DND-41 (cell line): ENCODE measurements at places on chromosomes 11 and 22.

GRCh38 chr22:46280063-46280817 is 12.4 kb downstream of the TTC38 start:
- no peak for DNase-seq
- peaks cover 82% of the 10 kb centered on the region for H3K36me3 ChIP-seq
- H3K4me1 ChIP-seq = no peaks in the 10 kb centered on the region
- no peak overlapping the region for H3K4me3 ChIP-seq
- H3K27ac ChIP-seq = peak overlapping the region; percentile 33; the same call in 1 of the 2 replicates

DNA sequence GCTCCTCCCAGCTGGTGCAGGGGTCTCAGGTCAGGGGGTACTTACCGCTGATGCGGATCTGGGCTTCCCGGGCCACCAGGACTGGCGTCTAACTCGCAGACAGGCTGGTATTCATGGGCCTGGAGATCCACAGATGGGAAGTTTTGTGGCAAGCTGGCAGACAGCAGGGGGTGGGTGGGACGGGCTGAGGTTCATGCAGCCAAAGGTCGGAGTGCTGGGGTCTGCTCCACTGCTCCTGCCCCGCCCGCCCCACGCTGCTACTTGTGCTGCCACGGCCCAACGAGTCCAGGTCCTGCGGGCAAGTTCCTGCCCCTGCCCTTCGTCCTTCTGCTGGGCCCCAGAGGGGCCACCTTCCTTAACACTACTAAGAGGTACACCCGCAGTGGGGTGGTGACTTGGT is 3.1 kb downstream of the ACY3 start:
- H3K36me3 ChIP-seq = no peaks in the 10 kb centered on the region
- no peak overlapping the region for H3K4me3 ChIP-seq
- peaks cover 42% of the 10 kb centered on the region for H3K4me1 ChIP-seq
- no peaks in the 10 kb centered on the region for H3K27me3 ChIP-seq
- no peak for DNase-seq
- H3K27ac ChIP-seq = peak overlapping the region; percentile 84

GRCh38 chr11:96143041-96143521 is 199.9 kb downstream of the MAML2 start:
- no peaks in the 10 kb centered on the region for H3K27me3 ChIP-seq
- no peak overlapping the region for H3K27ac ChIP-seq
- no peak for DNase-seq
- no peaks in the 10 kb centered on the region for H3K4me1 ChIP-seq

DNA sequence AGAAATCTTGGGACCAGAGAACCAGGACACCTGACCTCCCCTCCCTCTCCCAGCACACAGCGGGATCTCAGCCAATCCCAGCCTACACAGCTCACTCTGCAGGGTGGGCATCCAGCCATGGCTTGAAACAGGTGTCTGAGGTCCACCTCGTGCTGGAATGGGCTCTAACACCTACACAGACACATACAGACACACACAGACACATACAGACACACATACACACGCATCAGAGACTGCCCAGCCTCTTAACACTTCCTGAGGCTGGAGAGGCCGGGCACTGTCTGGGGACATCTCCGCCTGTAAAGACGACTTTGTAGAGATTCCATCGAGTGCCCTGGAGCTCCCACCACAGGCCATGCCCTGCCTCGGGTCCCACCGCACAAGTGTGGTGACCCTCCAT is 36.7 kb downstream of the CAPN1 start:
- no peak overlapping the region for H3K27ac ChIP-seq
- H3K4me3 ChIP-seq = no peak overlapping the region
- H3K36me3 ChIP-seq = no peaks in the 10 kb centered on the region
- no peaks in the 10 kb centered on the region for H3K27me3 ChIP-seq
- no peaks in the 10 kb centered on the region for H3K4me1 ChIP-seq
- no peak for DNase-seq

GRCh38 chr11:6413791-6414201 is 5.1 kb downstream of the APBB1 start:
- no peak for DNase-seq
- H3K4me3 ChIP-seq = no peak overlapping the region
- no peaks in the 10 kb centered on the region for H3K4me1 ChIP-seq
- no peak overlapping the region for H3K27ac ChIP-seq
- H3K36me3 ChIP-seq = no peaks in the 10 kb centered on the region

- H3K27ac ChIP-seq = no peak overlapping the region
- no peak for DNase-seq
- H3K4me3 ChIP-seq = no peak overlapping the region
- H3K36me3 ChIP-seq = no peaks in the 10 kb centered on the region
- H3K27me3 ChIP-seq = no peaks in the 10 kb centered on the region
Measured at GRCh38 chr22:46517255-46517761, 20.1 kb downstream of the CELSR1 start.

- no peak for DNase-seq
- H3K4me1 ChIP-seq = peaks cover 6% of the 10 kb centered on the region
- no peaks in the 10 kb centered on the region for H3K27me3 ChIP-seq
Measured at GRCh38 chr22:23207729-23208393, 27.6 kb downstream of the BCR start.

GRCh38 chr11:75513250-75513649 is 12.5 kb downstream of the GDPD5 start:
- H3K27ac ChIP-seq = no peak overlapping the region
- H3K36me3 ChIP-seq = no peaks in the 10 kb centered on the region
- no peaks in the 10 kb centered on the region for H3K4me1 ChIP-seq

DNA sequence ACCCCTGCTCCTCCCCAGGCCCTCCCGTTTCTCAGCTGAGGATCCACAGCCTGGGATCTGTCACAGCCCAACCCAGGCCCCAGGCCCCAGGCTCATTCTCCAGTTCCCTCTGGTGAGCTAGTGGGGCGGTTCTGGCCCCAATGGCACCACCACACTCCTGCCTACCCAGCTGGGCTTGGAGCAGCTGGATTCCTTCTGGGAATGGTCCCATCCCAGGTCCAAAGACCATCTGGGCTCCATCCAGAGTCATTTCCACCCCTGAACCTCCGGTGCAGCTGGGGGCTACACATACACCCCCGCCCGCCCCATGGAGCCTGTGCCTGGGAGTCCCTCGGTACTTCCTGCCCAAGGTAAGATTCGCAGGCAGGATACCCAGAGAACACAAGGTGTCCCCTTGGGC is 35.5 kb upstream of the PDGFB start:
- H3K36me3 ChIP-seq = no peaks in the 10 kb centered on the region
- peaks cover 3% of the 10 kb centered on the region for H3K27me3 ChIP-seq
- no peak overlapping the region for H3K4me3 ChIP-seq
- DNase-seq = no peak
- H3K4me1 ChIP-seq = no peaks in the 10 kb centered on the region
- no peak overlapping the region for H3K27ac ChIP-seq

DNA sequence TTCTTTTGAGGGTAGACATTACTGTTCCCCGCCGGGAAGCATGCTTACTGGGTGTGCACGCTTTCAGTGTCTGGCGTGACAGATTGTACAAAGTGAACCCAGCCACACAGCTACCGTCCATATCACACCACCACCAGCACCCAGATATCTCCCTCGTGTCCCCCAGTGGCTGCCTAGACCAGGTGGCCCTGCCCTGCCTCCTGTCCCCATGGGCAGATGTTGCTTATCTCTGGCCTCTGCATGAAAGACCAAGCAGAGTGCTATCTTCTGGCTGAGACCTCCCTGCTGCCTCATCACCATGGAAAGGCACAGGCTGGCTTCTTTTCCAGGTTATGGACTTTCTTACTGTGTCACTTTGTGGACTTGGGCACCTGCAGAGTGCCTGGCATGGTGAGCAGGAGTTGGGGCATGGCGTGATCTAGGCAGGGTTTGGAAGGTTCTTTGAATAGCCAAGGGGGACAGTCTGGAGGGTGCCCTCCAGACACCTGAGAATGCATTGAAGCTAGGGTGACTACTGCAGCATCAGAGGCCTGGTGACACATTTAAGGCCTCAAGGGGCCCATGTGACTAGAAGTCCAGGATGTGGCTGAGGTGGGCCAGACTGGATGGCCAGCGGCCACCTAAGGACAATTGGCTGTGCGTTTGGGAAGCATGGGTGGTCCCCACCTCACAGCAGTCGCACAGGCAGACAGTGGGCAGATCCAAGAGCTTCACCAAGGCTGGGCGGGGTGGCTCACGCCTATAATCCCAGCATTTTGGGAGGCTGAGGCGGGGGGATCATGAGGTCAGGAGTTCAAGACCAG is 4.7 kb downstream of the TANGO2 start:
- peaks cover 17% of the 10 kb centered on the region for H3K4me1 ChIP-seq
- H3K27ac ChIP-seq = no peak overlapping the region
- DNase-seq = no peak

DNA sequence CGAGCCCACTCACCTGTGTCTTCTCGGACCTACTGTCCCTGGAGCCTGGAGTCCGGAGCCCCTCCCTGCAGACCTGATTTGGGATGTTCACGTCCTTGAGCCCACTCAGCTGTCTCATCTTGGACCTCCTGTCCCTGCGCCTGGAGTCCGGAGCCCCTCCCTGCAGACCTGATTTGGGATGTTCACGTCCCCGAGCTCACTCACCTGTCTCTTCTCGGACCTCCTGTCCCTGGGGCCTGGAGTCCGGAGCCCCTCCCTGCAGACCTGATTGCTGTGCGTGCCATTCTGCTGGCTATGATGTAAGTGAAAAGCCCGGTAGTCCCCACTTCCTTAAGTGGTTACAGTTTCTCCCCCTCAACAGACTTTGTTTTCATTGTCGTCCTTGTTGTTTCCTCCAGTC is 867.1 kb downstream of the BRD1 start:
- no peak overlapping the region for H3K27ac ChIP-seq
- peaks cover 8% of the 10 kb centered on the region for H3K27me3 ChIP-seq
- H3K4me1 ChIP-seq = no peaks in the 10 kb centered on the region
- H3K4me3 ChIP-seq = no peak overlapping the region
- DNase-seq = no peak
- H3K36me3 ChIP-seq = no peaks in the 10 kb centered on the region

GRCh38 chr11:65491163-65491465 is 7.7 kb upstream of the MALAT1 start:
- no peaks in the 10 kb centered on the region for H3K36me3 ChIP-seq
- no peak overlapping the region for H3K4me3 ChIP-seq
- no peak overlapping the region for H3K27ac ChIP-seq
- DNase-seq = no peak

DNA sequence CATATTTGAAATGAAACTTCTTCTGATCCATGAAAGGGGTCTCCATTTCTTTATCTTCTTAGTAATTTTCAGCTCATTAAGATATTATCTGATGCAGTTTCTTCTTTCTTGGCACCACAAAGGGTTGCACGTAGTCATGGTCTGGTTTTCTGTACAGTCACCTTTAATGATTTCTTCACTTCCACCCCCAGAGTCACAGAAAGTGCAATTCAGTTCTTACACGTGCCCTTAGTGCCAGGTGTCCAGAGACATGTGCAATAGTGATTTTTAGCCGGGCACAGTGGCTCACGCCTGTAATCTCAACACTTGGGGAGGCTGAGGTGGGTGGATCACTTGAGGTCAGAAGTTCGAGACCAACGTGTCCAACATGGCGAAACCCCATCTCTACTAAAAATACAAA is 202.8 kb upstream of the MTNR1B start:
- H3K27ac ChIP-seq = peak overlapping the region; percentile 97
- H3K27me3 ChIP-seq = no peaks in the 10 kb centered on the region
- peaks cover 90% of the 10 kb centered on the region for H3K4me1 ChIP-seq
- H3K4me3 ChIP-seq = no peak overlapping the region
- DNase-seq = no peak

- H3K27ac ChIP-seq = no peak overlapping the region
- DNase-seq = no peak
- peaks cover 37% of the 10 kb centered on the region for H3K27me3 ChIP-seq
- H3K4me1 ChIP-seq = no peaks in the 10 kb centered on the region
- H3K36me3 ChIP-seq = no peaks in the 10 kb centered on the region
- H3K4me3 ChIP-seq = no peak overlapping the region
Measured at GRCh38 chr11:133747409-133747808, 97.9 kb downstream of the SPATA19 start.

GRCh38 chr11:93653080-93653479 is 8.4 kb upstream of the CEP295 start:
- no peak overlapping the region for H3K27ac ChIP-seq
- H3K36me3 ChIP-seq = no peaks in the 10 kb centered on the region
- H3K27me3 ChIP-seq = no peaks in the 10 kb centered on the region
- DNase-seq = no peak
- no peak overlapping the region for H3K4me3 ChIP-seq
- peaks cover 29% of the 10 kb centered on the region for H3K4me1 ChIP-seq

- H3K27ac ChIP-seq = no peak overlapping the region
- DNase-seq = no peak
- no peaks in the 10 kb centered on the region for H3K36me3 ChIP-seq
- no peak overlapping the region for H3K4me3 ChIP-seq
Measured at GRCh38 chr11:114664641-114665040, 13.7 kb upstream of the NXPE2 start.

- no peaks in the 10 kb centered on the region for H3K27me3 ChIP-seq
- H3K27ac ChIP-seq = no peak overlapping the region
- H3K36me3 ChIP-seq = no peaks in the 10 kb centered on the region
- H3K4me3 ChIP-seq = no peak overlapping the region
- no peaks in the 10 kb centered on the region for H3K4me1 ChIP-seq
- no peak for DNase-seq
Measured at GRCh38 chr22:32515084-32515483, 40.5 kb downstream of the FBXO7 start.

- DNase-seq = no peak
- no peaks in the 10 kb centered on the region for H3K4me1 ChIP-seq
- no peak overlapping the region for H3K27ac ChIP-seq
- H3K27me3 ChIP-seq = no peaks in the 10 kb centered on the region
Measured at GRCh38 chr22:28759861-28760560, 12.5 kb upstream of the CCDC117 start.

DNA sequence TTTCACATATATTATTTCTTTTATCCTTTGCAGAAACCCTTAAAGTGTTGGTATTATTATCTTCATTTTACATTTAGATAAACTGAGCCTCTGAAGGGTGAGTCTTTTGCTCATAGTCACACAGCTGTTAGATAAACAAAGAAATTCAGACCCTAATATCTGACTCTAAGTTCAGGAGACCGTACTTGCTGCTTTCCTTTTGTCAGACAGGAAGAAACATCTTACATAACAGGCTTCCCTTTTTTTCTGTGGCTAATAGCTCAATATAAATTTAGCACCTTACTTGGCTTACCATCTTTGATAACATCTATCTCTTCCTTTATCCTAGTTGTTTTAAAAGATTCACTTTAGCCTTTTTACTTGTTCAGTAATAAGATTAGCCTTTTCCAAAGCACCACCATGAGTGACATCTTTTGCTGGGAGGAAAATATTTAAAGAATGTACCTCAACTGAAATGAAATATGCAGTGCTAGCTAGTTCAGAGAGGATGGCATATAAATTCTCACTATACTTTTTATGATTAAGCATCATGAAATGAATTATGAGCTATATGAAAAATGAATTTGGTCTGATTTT is 128.6 kb downstream of the WNT11 start:
- H3K4me1 ChIP-seq = no peaks in the 10 kb centered on the region
- DNase-seq = no peak
- no peaks in the 10 kb centered on the region for H3K36me3 ChIP-seq
- no peaks in the 10 kb centered on the region for H3K27me3 ChIP-seq

GRCh38 chr11:47204637-47204989 is 10.2 kb upstream of the DDB2 start:
- H3K27me3 ChIP-seq = no peaks in the 10 kb centered on the region
- H3K27ac ChIP-seq = no peak overlapping the region
- no peak overlapping the region for H3K4me3 ChIP-seq
- no peaks in the 10 kb centered on the region for H3K36me3 ChIP-seq
